ENCODE measurements at places on chromosomes 5 and 9.
A peak's percentile ranks its signal among the peaks of the same experiment; 100 is the strongest.

DNA sequence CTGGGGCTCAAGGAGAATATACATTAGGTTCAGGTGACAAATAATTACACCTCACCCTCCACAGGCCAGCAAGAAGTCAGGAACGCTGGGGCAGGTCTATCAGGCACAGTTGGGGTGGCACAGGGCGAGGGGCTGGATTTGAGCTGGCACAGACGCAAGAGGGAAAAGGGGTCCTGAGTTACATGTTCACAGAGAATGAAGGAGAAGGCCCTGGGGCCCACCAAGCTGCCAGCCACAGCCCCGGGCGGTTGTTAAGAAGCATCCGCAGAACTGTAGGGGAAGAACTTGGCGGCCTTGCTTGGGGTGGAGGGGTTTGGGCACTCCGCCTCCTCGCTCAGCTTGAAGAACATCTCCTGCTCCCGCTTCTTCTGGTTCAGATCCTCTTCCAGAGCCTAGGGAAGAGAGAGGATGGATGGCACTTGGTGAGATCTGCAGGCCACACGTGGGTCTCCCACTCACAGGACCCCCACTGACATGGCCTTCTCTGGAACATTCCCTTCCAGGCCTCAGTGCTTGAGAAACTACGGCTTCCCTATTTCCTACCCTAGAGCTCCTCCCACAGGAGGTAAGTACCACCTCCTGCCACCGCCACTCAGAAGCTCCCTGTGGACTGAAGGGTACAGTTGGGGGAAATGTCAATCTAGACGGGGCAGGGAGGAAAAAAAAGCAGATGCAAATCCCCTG is 38.3 kb upstream of the FBXW11 start:
- DNase-seq, result no peak

GRCh38 chr5:135246923-135247795 is 151.9 kb downstream of the MACROH2A1 start:
- peak; percentile 4 for DNase-seq

- DNase-seq, result no peak
Measured at GRCh38 chr5:52995095-52995494, 5.9 kb downstream of the ITGA2 start.

DNA sequence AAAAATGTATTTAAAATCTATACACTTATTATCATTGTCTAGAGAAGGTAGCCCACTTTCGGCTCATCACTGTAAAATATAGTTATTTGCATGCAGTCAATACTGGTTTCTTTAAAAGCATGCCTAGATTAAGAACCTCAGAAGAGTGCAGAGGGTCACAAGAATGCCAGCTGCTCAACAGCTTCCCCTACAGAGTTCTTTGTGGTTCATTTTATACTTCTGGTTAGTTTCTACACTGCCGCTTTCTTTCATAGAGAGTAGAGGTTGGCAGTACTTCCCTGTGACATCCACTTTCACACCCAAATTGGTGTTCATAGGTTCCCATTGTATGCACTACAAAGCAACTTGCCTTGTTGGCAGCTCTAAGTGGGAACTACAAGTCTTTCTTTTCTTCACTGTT is 137.3 kb downstream of the KIAA0825 start:
- no peak for DNase-seq

GRCh38 chr9:88814577-88814976 is 176.7 kb upstream of the S1PR3 start:
- DNase-seq, result no peak

DNA sequence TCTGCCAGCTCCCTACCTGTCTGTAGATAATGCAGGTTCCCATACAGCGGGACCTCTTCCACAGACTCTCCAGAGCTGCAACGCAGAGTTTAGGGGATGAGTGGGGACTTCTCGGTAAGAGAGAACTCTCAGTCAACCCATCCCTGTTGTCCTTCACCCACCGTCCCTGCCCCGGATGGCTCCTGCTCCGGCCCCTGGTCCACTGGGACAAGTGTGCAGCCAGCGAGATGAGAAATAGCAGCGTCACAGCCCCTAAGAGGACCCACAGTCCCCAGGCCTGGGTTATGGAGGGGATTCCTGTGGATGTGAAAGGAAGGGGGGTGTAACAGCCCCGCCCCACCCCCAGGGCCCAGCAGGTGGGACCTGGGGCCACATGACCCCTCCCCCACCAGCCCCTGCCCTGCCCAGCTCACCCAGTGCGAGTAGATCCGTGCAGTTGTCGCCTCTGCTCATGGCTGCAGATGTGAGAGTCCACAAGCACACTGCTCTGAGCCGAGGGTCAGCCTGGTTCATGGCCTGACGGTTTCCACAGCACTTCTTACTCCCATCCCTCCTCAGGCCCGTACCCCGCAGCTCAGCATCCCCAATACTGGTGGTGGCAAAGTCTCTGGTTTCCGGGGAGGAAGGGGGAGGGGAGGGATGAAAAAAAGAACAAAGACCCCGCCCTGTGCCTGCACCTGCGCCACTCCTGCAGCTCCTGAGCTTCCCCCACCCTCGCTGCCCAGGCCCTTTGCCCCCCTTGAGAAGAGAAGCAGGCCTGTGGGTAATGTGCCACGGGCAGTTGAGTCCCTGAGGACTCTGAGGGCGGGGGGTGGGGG is at the start of gene SIT1:
SIT1 (minus strand) TSS at position 591 of the 818 bp plus-strand sequence; CDS start at position 513, 78 bp downstream.
- DNase-seq, result peak; percentile 39

DNA sequence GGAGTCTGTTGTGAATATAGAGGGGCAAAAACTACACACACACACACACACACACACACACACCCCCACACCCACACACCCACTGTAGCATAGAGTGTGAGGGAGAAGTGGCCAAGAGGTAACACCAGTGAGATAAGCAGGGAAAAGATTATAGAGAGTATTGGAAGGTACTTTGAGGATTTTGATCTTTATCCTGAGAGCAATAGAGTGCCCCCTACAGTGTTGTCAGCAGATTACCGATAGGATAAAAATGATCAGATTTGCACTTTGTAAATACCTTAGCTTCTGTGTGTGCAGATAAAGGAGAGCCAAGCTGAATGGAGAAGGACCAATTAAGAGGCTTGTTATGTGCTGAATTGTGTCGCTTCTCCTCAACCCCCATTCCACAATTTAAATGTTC is 32.3 kb downstream of the ERCC6L2 start:
- no peak for DNase-seq

GRCh38 chr9:76415154-76415553 is 20.9 kb upstream of the RFK start:
- no peak for DNase-seq

DNA sequence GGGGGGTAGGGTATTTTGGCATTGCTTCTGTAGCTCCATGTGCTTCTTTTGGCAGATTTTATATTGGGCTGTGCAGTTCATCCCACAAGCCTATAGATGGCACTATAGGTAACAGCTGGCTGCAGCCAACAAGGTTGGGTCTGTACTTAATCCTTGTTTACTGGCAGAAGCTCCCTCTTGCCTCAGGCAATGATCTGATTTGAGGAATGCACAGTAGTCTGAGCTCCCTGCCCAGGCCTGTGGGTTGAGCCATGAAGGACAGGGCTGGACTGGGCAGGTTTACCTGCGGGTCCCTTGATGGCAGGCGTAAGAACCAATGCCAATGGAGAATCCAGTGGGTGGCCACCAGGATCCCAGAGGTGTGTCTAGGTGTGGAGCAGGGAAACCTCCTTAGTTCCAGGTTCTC is 11.7 kb upstream of the OR1J2 start:
- peak; percentile 48 for DNase-seq
